ENCODE measurements at places on chromosomes 1 and 21.

- DNase-seq = no peak
Measured at GRCh38 chr1:244337839-244338238, 113.9 kb downstream of the ADSS2 start.

- no peak for DNase-seq
Measured at GRCh38 chr1:177645491-177646190, 324.2 kb downstream of the SEC16B start.

- no peak for DNase-seq
Measured at GRCh38 chr1:108646265-108646647, 14.6 kb downstream of the HENMT1 start.

DNA sequence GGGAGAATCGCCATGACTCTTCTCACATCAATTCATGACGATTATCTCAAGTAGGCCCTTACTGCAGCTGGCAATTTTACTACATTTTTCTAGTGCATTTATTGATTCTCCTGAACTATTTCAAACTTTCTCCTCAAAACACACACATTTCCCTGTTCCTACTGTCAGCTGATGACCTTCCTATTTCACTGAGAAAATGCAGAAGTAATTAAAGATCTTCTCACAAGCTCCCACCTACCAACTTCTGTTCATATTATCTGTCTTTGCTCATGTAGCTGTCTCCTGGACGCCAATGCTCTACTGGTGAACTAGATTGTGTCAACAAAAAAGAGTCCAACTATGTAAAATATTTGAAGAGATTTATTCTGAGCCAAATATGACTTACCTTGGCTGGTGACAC is 36.4 kb upstream of the FASLG start:
- DNase-seq = no peak

DNA sequence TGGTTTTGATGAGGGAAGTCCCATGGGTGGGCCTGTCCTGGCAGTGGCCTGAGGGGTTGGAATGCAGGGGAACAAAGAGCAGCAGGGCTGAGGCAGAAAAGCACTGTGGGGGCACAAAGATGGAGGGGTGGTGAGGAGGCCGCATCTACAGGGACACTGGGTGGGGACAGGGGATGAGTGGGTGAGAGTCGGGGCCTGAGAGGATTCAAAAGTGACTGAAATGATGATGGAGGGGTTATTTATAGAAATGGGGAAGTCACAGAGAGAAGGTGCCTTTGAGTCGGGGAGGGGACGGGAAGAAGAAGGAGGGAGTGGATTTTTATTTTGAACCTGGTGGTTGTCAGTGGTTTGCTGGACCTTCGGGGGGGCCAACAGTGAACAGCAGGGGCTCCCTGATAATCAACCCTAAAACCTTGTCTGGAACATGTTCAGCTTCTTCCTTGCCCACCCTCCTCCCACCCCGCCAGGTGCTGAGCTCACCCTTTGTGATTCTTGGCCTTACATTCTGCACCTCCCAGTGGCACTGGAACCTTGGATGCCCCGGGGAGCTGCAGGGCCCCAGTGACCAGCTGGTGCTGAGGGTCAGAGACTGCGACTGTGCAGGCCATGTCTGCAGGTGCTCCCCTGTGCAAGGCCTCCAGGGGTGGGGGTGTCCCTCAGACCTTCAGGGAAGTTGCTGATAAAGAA is 42.9 kb downstream of the IER5 start:
- DNase-seq = no peak

DNA sequence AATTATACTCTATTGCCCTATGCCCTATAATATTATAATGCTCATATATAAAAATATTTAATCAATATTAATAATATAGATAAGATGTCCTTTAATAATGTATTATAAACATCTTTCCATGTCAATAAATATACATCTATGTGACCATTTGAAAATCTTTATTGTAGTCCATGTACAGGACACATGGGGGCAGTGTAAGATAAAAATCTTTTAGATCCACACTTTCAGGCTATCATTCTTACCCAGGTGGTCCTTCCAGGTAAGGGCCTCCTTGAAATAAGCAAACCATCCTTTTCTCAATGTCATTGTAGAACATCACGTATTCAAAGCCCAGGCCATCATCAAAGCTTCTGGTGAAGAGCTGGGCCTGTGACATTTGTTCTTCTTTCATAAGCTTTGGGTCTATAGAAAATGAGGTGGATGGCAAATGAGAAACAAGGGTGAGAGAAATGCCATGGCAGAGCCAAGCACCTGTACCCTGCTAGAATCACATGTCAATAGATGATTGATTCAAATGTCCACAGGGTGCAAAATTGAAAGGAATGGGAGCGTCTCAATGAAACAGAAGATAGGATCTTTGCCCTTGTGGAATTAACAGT is 20.2 kb downstream of the THEM4 start:
- DNase-seq = no peak

- DNase-seq = no peak
Measured at GRCh38 chr1:19453741-19454201, 31.6 kb downstream of the CAPZB start.

- no peak for DNase-seq
Measured at GRCh38 chr1:156407344-156407743, 38.3 kb downstream of the RHBG start.

- DNase-seq = no peak
Measured at GRCh38 chr1:69998847-69999246, 206.5 kb downstream of the LRRC40 start.

- no peak for DNase-seq
Measured at GRCh38 chr1:245197911-245198379, 43.2 kb downstream of the KIF26B start.

- DNase-seq = no peak
Measured at GRCh38 chr1:93694039-93694438, 12.4 kb upstream of the BCAR3 start.

DNA sequence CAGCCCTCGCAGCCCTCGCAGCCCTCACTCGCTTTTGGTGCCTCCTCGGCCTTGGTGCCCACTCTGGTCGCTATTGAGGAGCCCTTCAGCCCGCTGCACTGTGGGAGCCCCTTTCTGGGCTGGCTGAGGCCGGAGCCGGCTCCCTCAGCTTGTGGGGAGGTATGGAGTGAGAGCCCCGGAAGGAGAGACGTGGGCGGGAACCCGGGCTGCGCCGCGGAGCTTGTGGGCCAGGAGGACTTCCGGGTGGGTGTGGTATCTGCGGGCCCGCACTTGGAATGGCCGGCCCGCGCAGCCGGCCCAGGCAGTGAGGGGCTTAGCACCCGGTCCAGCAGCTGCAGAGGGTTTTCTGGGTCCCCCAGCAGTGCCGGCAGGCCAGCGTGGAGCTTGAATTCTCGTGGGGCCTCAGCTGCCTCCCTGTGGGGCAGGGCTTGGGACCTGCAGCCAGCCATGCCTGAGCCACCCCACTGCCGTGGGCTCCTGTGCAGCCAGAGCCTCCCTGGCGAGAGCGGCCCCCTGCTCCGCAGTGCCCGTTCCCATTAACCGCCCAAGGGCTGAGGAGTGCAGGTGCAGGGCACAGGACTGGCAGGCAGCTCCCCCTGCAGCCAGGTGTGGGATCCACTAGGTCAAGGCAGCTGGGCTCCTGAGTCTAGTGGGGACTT is 9.9 kb upstream of the CFHR2 start:
- DNase-seq = no peak

DNA sequence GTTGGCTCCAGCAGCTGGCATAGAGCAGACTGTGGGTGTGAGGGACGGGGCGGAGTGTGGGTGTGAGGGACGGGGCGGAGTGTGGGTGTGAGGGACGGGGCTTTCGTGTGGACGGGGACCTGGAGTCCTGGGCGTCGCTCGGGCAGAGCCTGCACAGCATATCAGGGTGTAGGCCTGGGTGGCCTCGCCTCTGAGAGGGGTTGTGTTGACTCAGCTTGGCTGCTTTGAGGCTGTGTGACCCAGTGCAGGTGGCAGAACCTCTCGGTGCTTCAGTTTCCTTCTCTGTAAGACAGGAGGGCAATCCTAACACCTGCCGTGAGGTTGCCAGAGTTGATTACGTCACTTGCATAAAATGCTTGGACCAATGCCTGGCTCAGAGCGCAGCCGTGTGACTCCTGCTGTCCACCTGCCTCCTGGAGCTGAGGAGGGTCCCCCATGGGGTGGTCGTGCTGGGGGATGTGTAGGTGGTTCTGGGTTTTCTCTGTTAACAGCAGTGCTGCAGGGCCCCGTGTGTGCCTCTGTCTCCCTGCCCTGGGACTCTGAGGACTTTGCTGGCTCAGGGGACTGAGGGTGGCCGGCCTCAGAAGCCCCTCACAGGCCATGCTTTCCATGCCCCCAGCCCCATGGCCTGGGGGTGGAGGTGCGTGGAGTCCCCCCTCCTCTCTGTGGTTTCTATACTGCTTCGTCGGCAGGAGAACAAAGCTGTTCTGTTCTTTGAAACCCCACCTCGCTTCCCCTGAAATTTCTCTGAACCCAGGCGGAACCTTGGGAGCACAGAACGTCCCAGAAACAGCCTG is 15.4 kb downstream of the PDXK start:
- no peak for DNase-seq

GRCh38 chr1:43509007-43509739 is 21.5 kb upstream of the PTPRF start:
- no peak for DNase-seq

DNA sequence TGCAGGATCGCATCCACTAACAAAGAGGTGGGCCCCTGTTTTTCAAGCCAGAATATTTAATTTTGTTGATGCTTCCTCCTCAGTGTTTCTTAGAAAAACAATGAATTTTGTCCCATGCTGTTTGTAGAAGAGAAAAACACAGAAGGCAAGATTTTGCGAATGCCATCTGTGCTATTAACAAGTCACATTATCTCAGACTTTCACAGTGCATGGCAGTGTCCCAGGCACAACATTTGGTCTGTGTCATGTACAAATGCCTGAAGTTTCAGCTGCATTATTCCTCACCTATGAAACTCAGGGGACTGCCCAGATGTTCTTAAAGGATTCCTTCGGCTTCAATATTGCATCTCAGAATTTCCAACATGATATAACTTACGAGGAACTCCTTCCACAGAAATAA is 99.6 kb upstream of the ZC3H11B start:
- DNase-seq = no peak

- DNase-seq = no peak
Measured at GRCh38 chr1:81974222-81974841, 173.6 kb downstream of the ADGRL2 start.

DNA sequence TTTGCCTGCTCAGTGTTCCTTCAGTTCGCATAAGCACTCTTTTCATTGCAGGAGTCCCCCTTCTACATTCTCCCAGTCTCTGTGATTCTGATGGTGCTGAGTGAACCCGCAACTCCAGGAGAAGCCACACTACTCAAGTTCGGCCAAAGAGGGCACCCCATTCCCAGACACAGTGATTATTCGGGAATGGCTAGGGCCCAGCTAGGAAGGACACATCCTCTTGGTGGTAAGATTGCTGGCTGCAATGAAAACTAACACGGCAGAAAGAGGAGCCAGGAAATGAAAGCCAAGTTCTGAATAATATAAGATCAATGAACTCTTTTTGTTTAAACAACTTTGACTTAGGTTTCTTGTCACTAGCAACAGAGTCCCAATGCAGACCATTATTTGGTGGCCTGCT is 14.9 kb downstream of the CREG1 start:
- no peak for DNase-seq

GRCh38 chr1:85865213-85865612 is 157.0 kb upstream of the ZNHIT6 start:
- no peak for DNase-seq

DNA sequence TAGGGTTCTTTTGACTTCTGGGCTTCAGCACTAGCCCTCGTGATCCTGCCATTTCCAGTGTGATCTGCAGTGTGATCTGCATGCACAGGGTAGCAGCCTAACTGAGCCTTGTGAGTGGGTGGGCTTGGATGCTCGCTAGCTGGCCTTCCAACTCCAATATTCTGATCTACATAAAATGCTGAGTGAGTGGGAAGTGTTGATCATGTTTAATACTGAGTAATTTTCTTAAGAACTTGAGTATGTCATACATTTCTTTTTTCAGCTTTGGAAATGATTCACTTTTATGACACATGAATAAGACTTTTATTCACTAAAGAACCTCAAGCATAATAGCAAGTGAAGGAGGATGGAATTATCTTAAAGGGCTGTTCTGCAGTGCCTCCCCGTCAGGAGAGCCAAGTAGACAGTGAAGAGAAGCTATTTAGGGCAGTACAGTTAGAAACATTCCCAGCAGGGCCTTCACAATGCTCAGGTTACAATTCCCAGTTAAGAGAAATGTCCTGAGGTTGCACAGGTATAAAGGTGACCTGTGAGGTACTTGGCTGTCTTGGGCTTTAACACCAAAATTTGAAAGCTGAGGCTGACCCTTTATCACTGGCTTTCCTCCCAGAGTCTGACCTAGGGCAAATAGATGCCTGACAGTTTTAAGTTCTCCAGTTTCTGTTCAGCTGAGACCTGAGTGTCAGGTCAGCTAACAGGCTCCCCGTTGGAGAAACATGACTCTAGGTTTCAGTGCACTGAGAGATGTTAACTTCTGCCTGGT is 29.1 kb upstream of the LRRC8C start:
- no peak for DNase-seq

GRCh38 chr1:207404849-207405525 is 49.1 kb upstream of the CR2 start:
- no peak for DNase-seq

DNA sequence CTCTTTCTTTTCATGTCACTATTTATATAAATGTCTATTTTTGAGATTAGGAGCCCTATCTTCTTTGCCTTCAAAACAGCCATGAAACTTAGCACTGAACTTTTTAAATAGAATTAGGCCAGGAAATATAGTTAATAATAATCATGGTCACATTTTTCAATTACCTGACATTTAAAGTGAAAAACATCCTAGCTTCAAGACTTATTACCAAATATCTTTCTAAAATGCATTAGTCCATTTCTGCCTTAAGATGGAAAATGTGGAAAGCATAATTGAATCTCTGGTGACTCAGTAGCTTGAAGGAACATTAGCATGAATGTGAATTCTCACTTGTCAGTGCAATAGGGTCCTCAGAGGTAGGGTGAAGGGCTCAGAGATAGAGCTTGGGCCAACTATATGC is 18.7 kb upstream of the RGS4 start:
- no peak for DNase-seq

- DNase-seq = no peak
Measured at GRCh38 chr1:224205438-224205840, 22.4 kb downstream of the DEGS1 start.

DNA sequence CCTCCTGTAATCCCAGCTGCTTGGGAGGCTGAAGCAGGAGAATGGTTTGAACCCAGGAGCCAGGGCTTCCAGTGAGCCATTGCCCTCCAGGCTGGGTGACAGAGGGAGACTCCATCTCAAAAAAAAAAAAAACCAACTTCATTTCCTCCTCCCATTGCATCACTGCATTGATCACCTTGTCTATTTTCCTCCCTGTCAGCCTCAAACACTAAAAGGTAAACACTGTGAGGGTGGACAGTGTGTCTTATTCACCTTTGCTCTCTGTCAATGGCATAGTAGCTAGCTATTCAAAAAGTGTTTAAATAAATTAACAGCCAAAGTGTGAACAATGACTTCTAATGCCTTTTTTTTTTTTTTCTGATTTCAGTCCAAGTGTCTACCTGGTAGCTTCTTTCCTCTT is 13.4 kb upstream of the DESI2 start:
- no peak for DNase-seq

GRCh38 chr1:65393928-65394327 is 26.5 kb upstream of the LEPR start:
- no peak for DNase-seq
